Pons (tissue), 1 donor: ENCODE measurements at places on chromosomes 12 and 14.

GRCh38 chr12:85076688-85077430 is 40.7 kb downstream of the LRRIQ1 start:
- peak; percentile 76 for DNase-seq

DNA sequence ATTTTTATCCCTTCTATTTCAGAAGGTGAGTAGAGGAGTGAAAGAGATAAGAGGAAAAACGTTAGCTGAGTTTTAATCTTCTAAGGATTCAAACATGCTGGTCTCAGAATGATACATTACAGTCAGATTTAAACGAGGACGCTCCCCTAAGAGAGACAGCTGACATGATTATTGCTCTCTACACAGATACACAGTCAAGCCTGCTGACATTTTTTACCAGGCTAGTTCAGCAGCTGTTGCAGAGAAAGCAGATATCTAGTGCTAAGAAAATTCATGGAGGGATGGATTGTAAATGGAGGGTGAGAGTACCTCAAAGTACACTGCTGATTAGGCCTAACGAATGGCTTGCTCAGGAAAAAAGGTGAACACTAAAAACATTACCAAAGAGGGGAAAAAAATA is 31.9 kb upstream of the SOS2 start:
- no peak for DNase-seq

- no peak for DNase-seq
These were observed 79.2 kb downstream of the ATXN2 start for GRCh38 chr12:111519937-111520336.

- peak; percentile 99 for DNase-seq
These were observed 52.1 kb downstream of the NUAK1 start for GRCh38 chr12:106086696-106087095.

DNA sequence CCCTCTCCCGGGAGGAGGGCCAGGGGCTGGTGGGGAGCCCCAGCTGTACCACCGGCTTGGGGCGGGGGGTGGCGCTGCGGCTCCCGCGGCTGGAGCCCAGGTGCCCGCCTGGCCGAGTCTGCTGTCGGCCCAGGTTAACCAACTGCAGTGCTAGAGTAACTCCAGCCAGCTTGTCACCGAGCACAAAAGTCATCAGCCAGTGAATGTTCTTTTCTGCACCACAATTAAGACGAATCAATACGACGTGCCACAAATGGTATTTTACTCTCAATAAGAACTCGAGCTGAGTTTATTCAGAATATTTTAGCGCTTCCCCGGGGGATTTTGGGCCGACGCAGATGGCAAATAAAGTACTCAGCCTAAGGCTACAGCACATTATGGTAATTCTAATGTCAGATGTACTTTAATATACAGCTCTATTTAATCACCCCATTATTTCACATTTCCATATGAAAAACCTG is 83.2 kb downstream of the BCL11B start:
- no peak for DNase-seq

GRCh38 chr12:108017472-108018057 is 111.5 kb upstream of the WSCD2 start:
- DNase-seq: peak; percentile 15

GRCh38 chr14:65613131-65613650 is 200.7 kb downstream of the FUT8 start:
- DNase-seq: no peak
